Posterior vena cava (tissue), 2 donors: ENCODE measurements at places on chromosomes 3 and 15. TPM values are rescaled to one million over a fixed set of nuclear protein-coding genes. Genes with fewer than 3 reads are reported as not detected.

GCHFR gene
- total RNA-seq: 8.9 TPM

NME9 gene
- total RNA-seq: not detected

CCR1 gene
- 12.0 TPM for total RNA-seq

PLSCR2 gene
- 0.43 TPM for total RNA-seq

PTX3 gene
- total RNA-seq: 12.9 TPM

IL17RD gene
- 22.9 TPM for total RNA-seq

GOLGA6L7 gene
- total RNA-seq: not detected

PIK3R4 gene
- total RNA-seq: 27.9 TPM

TMEM207 gene
- total RNA-seq: not detected

LRRIQ4 gene
- not detected for total RNA-seq

KCNMB3 gene
- total RNA-seq: 2.7 TPM

MAP1A gene
- 67.7 TPM for total RNA-seq

ZNF620 gene
- total RNA-seq: 3.7 TPM

TF gene
- 1.0 TPM for total RNA-seq
